ENCODE measurements at places on chromosomes 16 and 17. TPM values are rescaled to one million over a fixed set of nuclear protein-coding genes. Genes with fewer than 3 reads are reported as not detected.
A peak's percentile ranks its signal among the peaks of the same experiment; 100 is the strongest.

DNA sequence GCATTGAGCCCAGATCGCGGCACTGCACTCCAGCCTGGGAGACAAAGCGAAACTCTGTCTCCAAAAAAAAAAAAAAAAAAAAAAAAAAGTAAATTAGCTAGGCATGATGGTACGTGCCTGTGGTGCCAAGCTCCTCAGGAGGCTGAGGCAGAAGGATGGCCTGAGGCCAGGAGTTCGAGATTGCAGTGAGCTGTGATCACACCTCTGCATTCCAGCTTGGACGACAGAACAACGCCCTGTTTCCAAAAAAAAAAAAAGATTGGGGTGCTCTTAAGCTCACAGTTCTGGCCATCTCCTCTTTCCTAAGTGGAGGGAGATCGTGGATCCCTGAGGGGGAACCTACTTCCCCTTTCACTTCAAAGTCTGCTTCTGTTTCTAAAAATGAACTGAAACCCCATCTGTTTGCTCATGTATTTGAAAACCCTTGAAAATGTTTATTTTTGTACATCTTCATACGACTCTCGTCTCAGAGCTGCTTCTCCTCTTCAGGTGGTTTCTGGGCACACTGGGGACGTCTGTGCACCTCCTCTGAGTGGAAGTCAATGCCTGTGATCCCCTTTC lies 138.8 kb downstream of the PRKCA start:
- no peak overlapping the region for H3K4me3 ChIP-seq
- no peaks in the 10 kb centered on the region for H3K36me3 ChIP-seq
- H3K27me3 ChIP-seq, result peaks cover 3% of the 10 kb centered on the region
- H3K4me1 ChIP-seq, result peaks cover 13% of the 10 kb centered on the region

GRCh38 chr16:1545044-1546040 lies 11.9 kb downstream of the TMEM204 start:
- DNase-seq, result peak; percentile 54
- peaks cover 80% of the 10 kb centered on the region for H3K4me1 ChIP-seq
- no peaks in the 10 kb centered on the region for H3K27me3 ChIP-seq
- H3K36me3 ChIP-seq, result peaks cover 46% of the 10 kb centered on the region

DNA sequence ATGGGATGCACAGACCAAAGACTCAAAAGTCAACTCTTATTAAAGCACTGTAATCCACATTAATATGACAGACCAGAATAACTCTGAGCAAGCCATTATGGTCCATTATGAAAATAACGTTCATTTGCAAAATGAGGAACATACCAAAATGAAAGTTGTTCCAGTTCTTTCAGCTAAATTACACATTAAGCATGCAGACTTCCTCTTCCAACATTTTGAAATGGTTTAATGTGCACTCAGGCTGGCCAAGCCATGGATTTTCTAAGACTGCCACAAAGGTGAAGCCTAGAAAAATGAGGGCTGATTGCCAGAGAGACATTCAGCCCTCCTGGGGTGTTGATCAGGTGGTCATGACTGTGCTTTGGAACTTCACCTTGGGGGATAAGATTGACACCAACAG lies 56.7 kb upstream of the NOG start:
- H3K4me3 ChIP-seq, result no peak overlapping the region
- H3K36me3 ChIP-seq, result no peaks in the 10 kb centered on the region
- H3K4me1 ChIP-seq, result no peaks in the 10 kb centered on the region
- no peak overlapping the region for H3K27ac ChIP-seq
- DNase-seq, result no peak

DNA sequence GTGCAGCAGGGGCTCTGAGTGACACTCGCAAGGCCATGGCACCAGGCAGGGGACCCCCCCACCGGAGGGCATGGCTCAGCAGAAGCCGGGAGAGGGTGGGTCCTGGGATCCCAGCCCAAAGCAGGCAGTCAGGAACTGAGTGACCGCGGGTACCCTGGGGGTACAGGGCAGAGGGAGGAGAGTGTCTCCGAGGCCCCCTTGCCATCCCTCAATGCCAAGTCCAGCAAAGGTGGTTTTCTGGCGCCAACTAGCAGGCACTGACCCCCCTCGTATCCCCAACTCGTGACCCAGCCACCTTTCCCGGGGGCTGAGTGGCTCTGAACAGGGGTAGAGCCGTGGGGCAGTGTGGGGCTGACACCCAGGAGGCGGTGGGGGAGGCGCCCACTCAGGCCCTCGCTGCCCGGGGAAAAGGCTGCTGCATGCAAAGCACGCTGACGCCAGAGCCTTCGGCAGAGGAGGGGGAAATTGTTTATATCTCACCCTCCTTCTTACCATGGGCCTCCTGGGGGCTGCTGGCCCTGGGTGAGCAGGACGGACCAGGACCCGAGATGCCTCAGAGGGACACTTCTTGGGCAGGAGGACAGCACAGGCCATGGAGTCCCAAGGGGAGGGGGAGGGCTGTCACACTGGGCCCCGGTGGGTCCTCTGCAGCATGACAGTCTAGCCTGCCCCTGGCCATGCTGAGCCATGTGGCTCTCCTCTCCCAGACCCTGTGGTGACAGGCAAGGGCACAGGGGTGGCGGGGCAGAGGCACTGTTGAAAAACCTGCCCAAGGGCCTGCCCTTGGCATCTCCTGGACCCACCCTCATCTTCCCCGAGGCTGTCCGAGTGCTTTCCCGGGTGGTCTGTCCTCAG lies 14.6 kb upstream of the ENPP7 start:
- peaks cover 13% of the 10 kb centered on the region for H3K27me3 ChIP-seq
- no peaks in the 10 kb centered on the region for H3K36me3 ChIP-seq
- H3K4me1 ChIP-seq, result no peaks in the 10 kb centered on the region
- no peak overlapping the region for H3K4me3 ChIP-seq
- DNase-seq, result no peak

- H3K27ac ChIP-seq, result peak overlapping the region; percentile 77
- no peak overlapping the region for H3K4me3 ChIP-seq
- peaks cover 63% of the 10 kb centered on the region for H3K4me1 ChIP-seq
Observed at GRCh38 chr16:11100239-11100750, 155.7 kb downstream of the SOCS1 start.

GRCh38 chr17:72416905-72417304 lies 296.1 kb downstream of the SOX9 start:
- no peak overlapping the region for H3K4me3 ChIP-seq
- H3K27me3 ChIP-seq, result peaks cover 3% of the 10 kb centered on the region
- H3K27ac ChIP-seq, result no peak overlapping the region
- H3K4me1 ChIP-seq, result peaks cover 28% of the 10 kb centered on the region
- no peaks in the 10 kb centered on the region for H3K36me3 ChIP-seq

DNA sequence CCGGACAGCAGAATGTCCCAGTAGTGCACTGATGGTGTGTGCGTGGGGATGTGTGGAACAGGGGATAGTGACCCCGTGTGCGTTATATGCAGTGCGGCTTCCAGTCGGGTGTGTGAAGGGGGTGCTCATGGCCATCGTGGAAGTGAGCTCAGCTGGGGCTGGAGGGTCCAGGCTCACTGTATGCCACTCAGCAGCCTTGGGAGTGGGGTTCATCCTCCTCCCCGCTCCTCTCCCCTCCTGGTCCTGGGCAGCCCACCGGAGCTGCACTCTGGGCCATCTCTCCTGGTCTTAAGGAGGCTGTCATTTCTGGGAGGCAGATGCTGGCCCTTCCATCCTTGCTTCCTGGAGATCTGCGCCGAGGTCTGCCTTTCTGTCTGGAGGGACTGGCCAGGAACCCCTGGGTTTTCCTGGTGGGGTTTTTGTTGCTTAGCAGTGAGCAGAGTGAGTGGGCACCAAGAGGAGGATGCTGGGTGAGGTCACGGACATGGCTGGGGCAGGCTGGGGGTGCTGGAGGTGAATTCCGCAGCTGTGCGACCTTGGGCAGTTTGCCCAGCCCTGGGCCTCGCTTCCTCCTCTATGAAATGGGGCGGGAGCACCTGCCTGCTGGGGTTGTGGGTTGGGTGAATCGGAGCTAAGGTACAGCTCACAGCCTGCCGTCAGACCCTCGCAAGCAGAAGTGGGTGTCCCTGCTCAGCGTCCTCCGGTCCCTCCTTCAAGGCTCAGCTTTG lies 164.1 kb downstream of the SEC14L1 start:
- H3K36me3 ChIP-seq, result no peaks in the 10 kb centered on the region
- no peaks in the 10 kb centered on the region for H3K27me3 ChIP-seq
- DNase-seq, result no peak
- peaks cover 14% of the 10 kb centered on the region for H3K4me1 ChIP-seq
- no peak overlapping the region for H3K4me3 ChIP-seq
- H3K27ac ChIP-seq, result no peak overlapping the region

DNA sequence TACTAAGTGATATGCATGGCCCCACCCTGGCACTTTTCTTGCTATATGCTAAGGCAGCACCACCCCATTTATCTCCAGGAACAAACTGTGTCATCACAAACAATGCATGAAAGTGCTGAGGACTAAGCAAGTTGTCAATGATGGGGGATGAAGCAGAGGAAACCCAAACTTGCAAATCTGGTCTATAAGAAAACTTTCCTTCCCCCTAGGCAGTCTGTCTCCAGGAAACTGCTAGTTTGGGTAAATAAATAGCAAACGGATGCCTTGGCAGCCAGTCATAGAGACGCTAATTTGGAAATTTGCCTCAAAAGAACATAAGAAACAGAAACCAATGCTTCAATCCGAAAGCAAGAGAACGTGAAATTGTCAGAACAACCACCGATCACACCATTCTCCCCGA lies 5.6 kb upstream of the HSBP1 start:
- H3K4me1 ChIP-seq, result peaks cover 8% of the 10 kb centered on the region
- H3K36me3 ChIP-seq, result no peaks in the 10 kb centered on the region
- DNase-seq, result peak; percentile 92

DNA sequence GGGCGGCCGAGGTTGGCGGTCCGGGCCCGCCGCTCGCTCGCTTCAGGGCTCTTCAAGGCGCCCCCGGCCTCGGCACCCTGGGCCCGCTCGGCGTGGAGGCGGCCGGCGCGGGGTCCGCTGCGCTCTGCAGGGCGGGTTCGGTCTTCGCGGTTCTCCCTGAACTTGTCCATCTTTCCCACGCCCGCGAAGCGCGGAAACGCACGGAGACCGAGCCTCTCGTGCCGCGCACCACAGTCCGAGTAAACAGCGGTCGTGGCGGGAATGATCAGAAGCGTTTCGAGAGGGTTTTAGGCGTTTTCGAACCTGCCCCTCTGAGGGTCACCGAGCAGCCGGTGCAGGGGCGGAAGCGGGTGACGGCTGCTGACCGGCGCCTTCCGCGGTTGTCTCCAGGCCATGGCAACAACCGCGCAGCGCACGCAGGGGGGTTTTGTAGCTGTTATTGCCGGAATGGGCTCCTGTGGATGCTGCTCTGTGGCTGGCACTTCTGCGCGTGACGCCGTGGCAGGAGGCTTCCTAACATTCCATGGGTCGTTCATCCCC lies 414 bp downstream of the NARF start:
- H3K36me3 ChIP-seq, result peaks cover 37% of the 10 kb centered on the region
- H3K4me3 ChIP-seq, result peak overlapping the region; percentile 84
- peaks cover 21% of the 10 kb centered on the region for H3K4me1 ChIP-seq
- peak overlapping the region; percentile 77 for H3K27ac ChIP-seq

GRCh38 chr16:65457084-65457483 lies 335.2 kb upstream of the CDH11 start:
- H3K36me3 ChIP-seq, result no peaks in the 10 kb centered on the region
- no peaks in the 10 kb centered on the region for H3K27me3 ChIP-seq
- no peak for DNase-seq
- H3K4me1 ChIP-seq, result no peaks in the 10 kb centered on the region
- no peak overlapping the region for H3K27ac ChIP-seq

DNA sequence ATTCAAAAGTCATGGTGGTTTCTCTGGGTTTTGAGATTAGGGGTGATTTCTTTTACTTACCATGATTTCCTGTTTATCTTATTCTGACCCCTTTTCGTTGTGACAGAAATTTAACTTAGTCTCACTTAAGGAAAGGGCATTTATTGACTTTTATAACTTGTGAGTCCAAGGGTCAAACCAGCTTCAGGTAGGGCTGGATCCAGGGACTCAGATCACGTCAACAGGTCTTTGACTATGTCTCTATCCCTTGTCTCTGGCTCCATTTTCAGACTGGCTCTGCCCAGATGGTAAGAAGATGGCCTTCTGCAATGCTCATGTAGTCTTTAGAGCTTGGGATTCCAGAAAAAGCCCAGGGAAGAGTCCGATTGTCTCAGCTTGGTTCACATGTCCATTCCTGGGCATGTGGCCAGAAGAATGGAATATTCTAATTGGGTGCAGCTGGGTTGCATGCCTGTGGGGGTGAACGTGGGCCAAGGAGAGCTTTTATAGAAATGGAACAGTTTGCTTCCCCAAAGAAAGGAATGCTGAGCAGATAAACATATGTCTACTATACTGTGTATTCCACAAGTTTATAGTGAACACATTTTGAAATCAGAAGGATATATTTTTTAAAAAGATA lies 13.4 kb downstream of the USP43 start:
- H3K27ac ChIP-seq, result no peak overlapping the region
- H3K4me3 ChIP-seq, result no peak overlapping the region
- DNase-seq, result peak; percentile 73
- H3K4me1 ChIP-seq, result peaks cover 2% of the 10 kb centered on the region
- H3K36me3 ChIP-seq, result no peaks in the 10 kb centered on the region
- H3K27me3 ChIP-seq, result peaks cover 2% of the 10 kb centered on the region

DNA sequence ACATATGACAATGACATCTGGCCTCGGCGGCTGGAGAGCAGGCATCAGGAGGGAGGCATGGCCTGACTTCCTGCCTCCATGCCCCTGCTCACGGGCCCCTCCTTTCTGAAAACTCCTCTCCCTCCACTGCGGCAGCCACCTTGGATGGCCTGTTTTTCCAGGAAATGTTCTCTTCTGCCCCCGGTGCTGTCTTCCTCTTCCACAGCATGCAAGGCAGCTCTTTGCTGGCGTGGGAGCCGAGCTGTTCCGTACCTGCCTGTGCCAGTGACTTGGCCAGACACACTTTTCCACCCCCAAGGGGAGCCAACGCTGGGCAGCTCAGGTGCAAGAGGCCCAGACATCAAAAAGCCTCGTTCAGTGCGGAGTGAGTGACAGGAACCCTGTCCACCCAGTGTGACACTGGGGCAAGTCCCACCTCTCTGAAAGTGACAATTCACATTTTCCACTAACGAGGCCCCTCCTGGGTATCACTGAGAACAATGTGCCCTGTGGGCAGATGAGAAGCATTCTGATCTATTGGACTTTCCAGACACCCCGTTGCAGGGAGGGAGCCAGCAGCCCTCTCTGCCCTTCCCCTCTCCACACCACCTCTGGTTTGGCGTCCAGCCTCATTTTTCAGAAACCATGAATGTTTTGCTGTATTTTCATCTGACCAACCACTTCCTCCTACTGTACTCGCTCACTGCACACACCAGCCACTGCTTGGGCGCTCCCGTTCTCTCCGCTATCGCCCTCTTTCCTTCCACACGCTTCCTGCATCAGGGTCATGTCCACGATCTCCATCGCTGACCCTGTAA lies 31.2 kb downstream of the NSMCE1 start:
- H3K4me1 ChIP-seq, result peaks cover 57% of the 10 kb centered on the region
- peaks cover 21% of the 10 kb centered on the region for H3K36me3 ChIP-seq
- DNase-seq, result no peak

GRCh38 chr16:391885-392335 lies 5.1 kb upstream of the NME4 start:
- peaks cover 4% of the 10 kb centered on the region for H3K4me1 ChIP-seq
- no peak overlapping the region for H3K4me3 ChIP-seq
- H3K27me3 ChIP-seq, result no peaks in the 10 kb centered on the region

DNA sequence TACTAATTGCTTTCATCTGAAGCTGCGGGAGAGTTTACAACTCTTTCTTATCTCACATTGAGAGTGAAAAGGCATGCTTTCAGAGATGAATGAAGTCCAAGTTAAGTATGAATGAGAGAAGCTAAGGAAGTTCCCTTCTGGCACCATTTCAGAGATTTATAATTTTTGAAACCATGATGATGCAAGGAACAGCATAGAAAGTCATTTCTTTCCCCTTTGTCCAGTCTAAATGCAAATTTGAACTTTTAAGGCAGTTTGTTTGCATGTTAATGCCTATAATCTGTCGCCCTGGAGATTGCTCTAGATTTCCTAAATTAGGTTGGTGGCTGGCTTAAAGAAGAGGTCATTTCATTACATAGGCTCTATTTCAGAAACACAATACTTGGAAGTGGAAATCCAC lies 594.8 kb upstream of the GOT2 start:
- H3K27me3 ChIP-seq, result no peaks in the 10 kb centered on the region
- H3K27ac ChIP-seq, result no peak overlapping the region
- H3K36me3 ChIP-seq, result no peaks in the 10 kb centered on the region

RHBDF1 gene
- 20.6 TPM for total RNA-seq

TIGD7 gene
- 11.0 TPM for total RNA-seq

NTN1 gene
- total RNA-seq, result 7.7 TPM

OR3A2 gene
- 0.04 TPM for total RNA-seq

Measured in muscle of leg (tissue), 16 donors.